ENCODE measurements at places on chromosomes 7 and 10.

DNA sequence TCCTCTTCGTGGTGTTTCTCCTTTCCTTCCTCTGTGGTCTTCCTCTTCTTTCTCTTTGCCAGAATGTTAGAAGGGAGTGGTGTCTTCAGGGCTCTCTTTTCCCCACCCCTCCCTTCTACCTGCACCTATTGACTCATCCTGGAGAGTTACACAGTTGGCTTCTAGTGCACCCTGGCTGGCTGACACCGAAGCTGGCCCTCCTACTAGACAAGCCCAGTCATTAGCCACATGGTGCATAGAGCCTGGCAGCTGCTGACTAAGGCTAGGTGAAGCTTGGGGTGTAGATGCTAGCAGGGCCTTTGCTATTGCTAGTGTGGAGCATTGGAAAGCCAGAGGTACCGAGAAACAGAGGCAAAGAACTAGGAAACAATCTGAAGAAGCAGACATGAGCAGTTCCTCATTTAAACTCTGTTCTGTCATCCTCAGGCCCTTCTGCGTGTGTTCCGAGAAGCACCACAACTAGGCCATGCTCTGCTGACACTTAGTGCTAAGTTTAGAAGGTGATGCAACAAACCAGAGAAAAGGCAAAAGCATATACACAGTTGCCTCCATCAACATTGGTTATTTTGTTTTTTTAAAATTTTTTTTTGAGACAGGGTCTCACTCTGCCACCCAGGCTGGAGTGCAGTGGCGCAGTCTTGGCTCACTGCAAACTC lies 213.9 kb downstream of the BAMBI start:
- DNase-seq, result no peak

DNA sequence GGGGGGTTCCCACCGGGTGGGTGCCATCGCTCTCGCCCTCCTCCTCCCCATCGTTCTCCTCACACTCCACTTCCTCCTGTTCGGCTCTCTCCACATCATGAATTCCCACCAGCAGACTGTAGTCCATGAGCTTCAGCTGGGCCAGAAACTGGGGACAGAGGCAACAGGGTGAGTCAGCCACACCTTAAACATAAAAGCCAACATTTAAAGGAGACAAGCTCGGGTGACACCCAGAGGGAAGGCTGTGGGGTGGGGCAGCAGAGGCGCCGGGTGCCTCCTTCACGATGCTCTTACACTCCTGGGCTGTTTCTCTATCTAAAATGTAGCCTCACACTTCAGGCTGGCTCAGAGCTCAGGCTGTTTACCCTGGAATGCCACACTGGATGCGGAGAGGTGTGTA lies 172.5 kb downstream of the PIP4K2A start:
- no peak for DNase-seq

GRCh38 chr7:100493476-100494264 lies 9.9 kb downstream of the NYAP1 start:
- peak; percentile 49 for DNase-seq

DNA sequence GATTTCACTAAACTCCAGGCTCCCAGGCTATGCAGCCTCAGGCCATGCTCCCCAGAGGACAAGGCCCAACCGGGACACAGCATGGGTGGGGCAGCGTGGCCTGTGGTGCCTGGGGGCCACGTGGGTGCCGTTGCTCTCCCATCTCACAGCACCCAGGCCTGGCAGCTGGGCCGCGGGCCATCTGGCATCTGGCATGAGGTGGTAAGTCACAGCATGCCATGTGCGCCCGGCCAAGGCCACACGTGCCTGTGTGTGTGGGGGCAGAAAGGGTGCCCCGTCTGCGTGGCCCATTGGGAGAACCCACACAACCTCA lies 204.1 kb downstream of the EBF3 start:
- no peak for DNase-seq

- DNase-seq, result no peak
Measured at GRCh38 chr7:44309271-44310091, 15.9 kb downstream of the CAMK2B start.

- no peak for DNase-seq
Measured at GRCh38 chr10:34780818-34781380, 34.2 kb downstream of the PARD3 start.

DNA sequence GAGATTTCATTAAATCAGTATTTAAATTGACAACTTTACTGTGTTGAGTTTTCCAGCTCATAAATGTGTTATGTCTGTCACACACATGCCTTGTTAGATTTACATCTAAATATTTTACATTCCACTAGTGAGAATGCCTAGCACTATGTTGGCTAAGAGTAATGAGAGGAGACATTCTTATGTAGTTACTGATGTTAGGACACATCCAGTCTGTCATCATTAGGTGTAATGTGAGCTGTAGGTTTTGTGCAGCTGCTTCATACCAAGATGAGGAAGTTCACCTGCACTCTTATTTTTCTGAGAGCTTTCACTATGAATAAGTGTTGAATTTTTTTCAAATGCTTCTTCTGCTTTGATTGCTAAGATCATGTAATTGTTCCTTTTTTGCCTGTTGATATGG lies 218.0 kb upstream of the IGFBP3 start:
- peak; percentile 75 for DNase-seq

DNA sequence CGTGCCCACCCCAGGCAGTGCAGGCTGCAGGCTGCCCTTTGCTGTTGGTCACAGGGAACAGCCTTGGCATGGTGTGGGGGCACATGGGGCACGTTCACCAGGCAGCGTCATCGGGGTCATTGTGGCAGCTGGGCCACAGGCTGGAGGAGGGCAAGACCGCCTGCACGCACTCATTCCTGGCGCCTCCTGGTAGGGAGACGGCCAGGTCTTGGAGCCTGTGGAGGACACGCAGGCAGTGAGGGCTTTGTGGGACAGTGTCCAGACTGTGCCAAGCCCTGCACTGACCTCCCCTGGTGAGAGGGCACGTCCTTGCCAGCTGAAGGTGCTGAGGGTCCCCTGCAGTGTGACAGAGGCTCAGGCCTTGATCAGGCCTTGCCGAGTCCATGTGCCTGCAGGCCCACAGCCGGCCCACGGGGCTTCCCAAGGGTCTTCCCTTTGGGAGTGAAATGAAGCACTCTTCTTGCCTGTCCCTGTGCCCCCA lies 76.4 kb downstream of the NKX6-2 start:
- DNase-seq, result no peak

DNA sequence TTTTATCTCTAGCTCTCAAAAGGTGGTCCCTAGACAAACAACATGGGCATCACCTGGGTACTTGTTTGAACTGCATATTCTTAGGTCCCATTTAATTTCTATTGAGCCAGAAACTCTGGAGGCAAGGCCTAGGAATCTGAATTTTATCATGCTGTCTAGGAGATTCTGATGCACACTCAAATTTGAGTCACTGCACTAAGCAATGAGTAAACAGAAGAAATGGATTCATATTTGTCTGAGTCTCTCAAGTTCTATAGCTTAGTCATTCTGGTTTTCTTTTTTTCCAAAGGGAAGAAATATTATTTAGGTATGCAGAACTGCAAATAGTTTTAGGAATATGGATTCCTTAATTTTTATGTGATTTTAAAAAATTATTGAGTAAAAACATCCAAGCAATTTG lies 185.5 kb downstream of the SEMA3A start:
- DNase-seq, result no peak

All from ACHN (cell line).